SK-N-DZ (cell line): ENCODE measurements at places on chromosomes 5 and 9.

DNA sequence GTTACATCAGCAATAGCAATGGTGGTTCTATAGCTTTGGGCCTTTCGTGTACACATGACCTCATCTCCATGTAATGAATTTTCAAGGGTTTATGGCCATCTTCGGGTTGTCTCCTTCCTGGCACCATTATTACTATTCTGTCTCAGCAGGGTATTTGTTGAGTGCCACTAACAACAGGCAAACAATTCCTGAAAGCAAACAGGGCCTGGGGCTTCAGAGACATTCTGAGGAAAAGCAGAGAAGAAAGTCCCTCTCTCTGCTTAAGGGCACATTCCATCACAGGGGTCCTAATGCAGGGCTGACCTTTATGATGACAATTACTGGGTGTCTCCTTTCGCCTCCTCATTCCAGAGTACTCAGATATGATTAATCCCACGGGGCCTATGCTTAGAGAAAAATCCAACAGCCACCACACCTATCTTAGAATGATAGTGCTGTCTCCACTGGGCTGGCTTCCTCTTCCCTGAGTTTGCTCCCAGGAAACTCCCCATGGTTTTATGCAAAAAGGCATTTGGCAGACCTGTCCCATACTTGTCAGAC is 540.2 kb upstream of the ZNF462 start:
- DNase-seq: no peak

- DNase-seq: no peak
Measured at GRCh38 chr9:78014776-78015175, 16.8 kb downstream of the GNAQ start.

DNA sequence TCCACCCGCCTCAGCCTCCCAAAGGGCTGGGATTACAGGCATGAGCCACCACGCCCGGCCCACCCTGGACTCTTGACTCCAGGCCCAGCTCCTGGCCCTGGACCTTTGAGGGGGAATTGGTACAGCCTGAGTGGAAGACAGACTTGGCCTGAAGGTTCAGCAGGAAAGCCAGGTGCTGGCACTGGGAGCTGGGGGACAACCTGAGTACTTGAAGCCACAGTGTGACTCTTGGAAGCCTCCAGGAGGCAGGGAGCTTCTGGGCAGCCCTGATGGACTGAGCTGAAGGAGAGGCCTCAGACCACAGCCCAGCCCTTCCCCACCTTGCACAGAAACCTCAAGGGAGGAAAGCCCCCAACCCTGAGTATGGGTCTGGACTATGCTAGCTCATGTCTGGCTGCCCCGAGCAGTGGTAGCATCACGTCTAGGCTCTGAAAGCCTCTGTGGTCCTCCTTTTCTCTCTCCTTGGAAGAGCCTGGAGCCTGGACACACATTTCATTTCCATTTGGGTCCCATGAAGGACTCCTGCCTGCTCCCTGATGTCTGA is 54.1 kb downstream of the RASGEF1C start:
- no peak for DNase-seq

- no peak for DNase-seq
Measured at GRCh38 chr5:53071738-53072137, 37.8 kb downstream of the MOCS2 start.

DNA sequence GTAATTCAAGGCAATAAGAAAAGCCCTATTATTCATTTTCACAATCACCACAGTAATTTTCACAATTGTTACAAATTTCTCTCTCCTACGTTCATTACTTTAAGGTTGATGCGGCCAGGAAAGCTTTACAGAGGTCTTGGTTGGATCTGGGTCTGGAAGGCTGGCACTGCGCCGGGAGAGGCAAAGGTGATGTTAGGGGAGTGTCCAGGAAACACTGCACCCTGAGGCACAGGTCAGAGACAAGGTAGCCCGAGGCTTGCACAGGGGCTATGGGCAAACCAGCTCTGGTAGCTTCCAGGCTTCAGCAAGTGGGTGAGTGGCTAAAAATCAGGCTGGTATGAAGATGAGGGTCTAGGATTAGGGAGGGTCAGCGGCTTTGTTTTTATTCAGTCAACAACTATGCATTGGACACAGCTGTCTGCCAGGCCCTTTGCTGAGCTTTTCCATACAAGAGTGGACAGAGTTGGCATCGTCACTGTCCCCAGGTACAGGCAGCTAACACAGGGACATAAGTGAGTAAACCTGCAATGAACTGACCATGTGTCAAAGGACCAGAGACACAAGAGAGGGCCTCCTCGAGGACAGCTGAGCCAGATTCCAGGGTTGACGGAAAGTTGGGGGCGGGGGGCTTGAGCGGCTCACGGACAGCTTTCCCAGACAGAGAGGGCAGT is 12.4 kb upstream of the TENT4A start:
- DNase-seq: no peak

DNA sequence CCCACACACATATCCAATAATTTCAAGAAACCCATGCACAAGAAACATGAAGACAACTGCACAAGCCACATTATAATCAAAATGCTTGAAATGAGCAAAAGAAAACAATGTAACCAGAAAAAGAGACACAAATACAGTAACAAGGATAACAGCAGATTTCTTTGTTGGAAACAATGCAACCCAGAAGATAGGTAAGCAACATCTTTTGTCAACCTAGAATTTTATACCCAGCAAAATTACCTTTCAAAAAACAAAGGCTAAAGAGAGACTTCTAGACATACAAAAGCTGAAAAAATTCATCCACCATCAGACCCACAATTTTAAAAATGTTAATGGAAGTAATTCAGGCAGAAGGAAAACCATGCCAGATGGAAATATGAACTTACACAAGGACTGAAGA is 5.0 kb upstream of the COL23A1 start:
- no peak for DNase-seq
